ENCODE measurements at places on chromosomes 3 and 15. TPM values are rescaled to one million over a fixed set of nuclear protein-coding genes. Genes with fewer than 3 reads are reported as not detected.

DNA sequence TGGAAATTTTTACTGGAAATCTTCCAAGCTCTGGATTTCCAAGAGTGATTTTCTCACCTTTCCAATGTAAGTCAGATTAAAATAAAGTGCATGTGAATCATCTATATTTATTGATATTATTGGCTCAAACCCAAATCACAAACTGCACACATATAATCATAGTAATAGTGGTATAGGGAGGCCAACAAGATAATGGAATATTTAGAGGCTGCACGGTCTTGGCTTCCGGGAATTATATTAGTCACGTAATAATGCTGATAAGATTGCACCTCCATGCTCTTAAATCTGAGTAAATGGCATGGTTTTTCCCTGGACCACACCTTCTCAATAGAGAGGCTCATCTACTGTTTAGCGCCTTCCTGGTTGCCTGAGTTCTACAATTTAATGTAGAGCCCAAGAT lies 567.1 kb upstream of the NR2F2 start:
- no peak overlapping the region for H3K27ac ChIP-seq
- H3K4me1 ChIP-seq = no peaks in the 10 kb centered on the region
- DNase-seq = no peak
- H3K4me3 ChIP-seq = no peak overlapping the region
- H3K27me3 ChIP-seq = no peaks in the 10 kb centered on the region

DNA sequence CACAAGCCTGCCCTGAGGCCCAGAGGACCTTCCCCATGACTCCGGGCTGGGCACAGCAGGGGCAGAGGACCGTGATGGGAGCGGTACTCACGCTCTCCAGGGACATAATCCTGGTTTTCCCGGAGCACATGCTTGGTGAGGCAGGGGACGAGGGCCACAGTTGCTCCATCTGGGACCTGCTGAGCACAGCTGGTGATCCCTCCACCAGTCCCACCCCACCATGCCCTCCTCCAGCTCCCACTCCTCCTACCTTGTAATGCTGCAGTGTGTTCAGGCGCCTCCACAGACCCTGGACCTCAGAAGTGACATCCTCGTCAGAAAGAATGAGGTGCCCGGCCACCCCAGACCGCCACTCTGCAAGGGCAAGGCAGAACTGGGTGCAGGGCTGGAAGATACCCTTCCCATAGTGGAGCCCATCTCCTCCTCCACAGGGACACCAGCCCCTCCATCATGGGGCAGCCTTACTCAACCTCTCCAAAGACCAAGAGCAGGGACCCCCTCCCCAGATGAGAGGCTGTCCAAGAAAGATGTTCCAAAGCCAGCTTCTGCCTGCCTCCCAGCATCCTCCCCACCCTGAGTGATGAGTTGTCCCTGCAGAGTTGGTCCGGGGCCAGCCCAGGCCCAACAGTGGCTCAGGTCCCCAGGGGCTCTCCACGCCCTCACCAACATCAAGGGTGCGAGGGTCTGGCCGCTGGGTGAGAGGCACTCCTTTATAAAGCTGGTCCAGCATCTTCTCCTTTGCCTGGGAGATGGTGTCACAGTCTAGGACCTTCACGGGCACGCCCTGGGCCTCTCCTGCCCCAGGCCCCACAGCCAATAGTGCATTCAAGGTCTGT lies 19.5 kb downstream of the PLXNB1 start:
- no peak overlapping the region for H3K27ac ChIP-seq
- no peaks in the 10 kb centered on the region for H3K4me1 ChIP-seq
- DNase-seq = no peak
- peaks cover 99% of the 10 kb centered on the region for H3K36me3 ChIP-seq
- H3K27me3 ChIP-seq = no peaks in the 10 kb centered on the region
- no peak overlapping the region for H3K4me3 ChIP-seq

Gene AMIGO3
- total RNA-seq = not detected

Gene GOLGA6A
- total RNA-seq = 0.59 TPM

- no peaks in the 10 kb centered on the region for H3K4me1 ChIP-seq
- no peak for DNase-seq
- H3K36me3 ChIP-seq = no peaks in the 10 kb centered on the region
Observed at GRCh38 chr3:71285086-71285485, 298.4 kb downstream of the FOXP1 start.

- H3K36me3 ChIP-seq = no peaks in the 10 kb centered on the region
- no peak overlapping the region for H3K27ac ChIP-seq
- H3K27me3 ChIP-seq = no peaks in the 10 kb centered on the region
- no peak for DNase-seq
- no peaks in the 10 kb centered on the region for H3K4me1 ChIP-seq
- no peak overlapping the region for H3K4me3 ChIP-seq
Observed at GRCh38 chr3:152071924-152072323, 196.8 kb upstream of the MBNL1 start.

DNA sequence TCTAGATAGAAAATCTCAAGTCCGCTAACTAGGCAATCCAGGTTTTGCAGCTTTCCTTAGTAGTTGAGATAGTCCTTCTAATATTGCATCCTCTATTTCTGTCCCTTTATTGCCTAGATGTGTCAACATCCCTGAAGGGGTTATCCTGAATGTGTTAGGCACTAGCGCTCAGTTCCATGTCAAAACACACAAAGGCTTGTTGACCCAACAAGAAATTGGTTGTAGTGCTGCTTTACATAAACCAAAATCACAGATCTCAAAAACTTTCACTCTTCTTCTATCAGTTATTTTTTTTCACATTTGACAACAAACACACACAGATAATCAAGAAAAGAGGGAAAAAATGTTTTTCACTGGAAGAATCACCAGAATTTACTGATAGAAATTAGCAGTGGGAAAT lies 51.4 kb upstream of the SOX2 start:
- no peak overlapping the region for H3K27ac ChIP-seq
- no peak for DNase-seq
- H3K4me3 ChIP-seq = no peak overlapping the region
- no peaks in the 10 kb centered on the region for H3K27me3 ChIP-seq
- no peaks in the 10 kb centered on the region for H3K36me3 ChIP-seq
- peaks cover 2% of the 10 kb centered on the region for H3K4me1 ChIP-seq

DNA sequence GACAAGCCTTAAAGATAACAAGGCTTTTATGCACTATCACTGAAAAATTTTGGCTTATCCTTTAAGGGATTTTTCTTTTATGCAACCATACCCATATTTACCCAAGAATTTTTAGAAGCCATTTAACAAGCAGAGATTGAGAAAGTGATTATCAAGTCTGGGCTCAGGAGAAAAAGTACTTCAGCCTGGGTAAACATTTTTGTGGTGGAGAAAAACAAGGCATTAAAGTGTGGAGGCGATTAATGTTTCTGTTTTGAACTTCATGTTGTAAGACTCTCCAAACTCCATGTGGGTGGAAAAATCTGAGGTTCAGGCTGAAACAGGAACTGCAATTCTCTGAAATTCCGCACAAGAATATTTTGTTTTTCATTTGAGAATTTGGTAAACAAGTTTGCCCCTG lies 260.4 kb upstream of the KCNMB2 start:
- H3K27ac ChIP-seq = no peak overlapping the region
- H3K4me3 ChIP-seq = no peak overlapping the region
- no peaks in the 10 kb centered on the region for H3K27me3 ChIP-seq
- H3K4me1 ChIP-seq = no peaks in the 10 kb centered on the region

Measured in spinal cord (tissue), 10 donors.